ENCODE measurements at places on chromosomes 2 and 18.
A peak's percentile ranks its signal among the peaks of the same experiment; 100 is the strongest.

GRCh38 chr2:96025194-96025492 is 9.6 kb downstream of the GPAT2 start:
- H3K27ac ChIP-seq: no peak overlapping the region
- no peaks in the 10 kb centered on the region for H3K4me1 ChIP-seq
- DNase-seq: no peak
- no peaks in the 10 kb centered on the region for H3K36me3 ChIP-seq
- no peak overlapping the region for H3K4me3 ChIP-seq
- H3K27me3 ChIP-seq: no peaks in the 10 kb centered on the region

DNA sequence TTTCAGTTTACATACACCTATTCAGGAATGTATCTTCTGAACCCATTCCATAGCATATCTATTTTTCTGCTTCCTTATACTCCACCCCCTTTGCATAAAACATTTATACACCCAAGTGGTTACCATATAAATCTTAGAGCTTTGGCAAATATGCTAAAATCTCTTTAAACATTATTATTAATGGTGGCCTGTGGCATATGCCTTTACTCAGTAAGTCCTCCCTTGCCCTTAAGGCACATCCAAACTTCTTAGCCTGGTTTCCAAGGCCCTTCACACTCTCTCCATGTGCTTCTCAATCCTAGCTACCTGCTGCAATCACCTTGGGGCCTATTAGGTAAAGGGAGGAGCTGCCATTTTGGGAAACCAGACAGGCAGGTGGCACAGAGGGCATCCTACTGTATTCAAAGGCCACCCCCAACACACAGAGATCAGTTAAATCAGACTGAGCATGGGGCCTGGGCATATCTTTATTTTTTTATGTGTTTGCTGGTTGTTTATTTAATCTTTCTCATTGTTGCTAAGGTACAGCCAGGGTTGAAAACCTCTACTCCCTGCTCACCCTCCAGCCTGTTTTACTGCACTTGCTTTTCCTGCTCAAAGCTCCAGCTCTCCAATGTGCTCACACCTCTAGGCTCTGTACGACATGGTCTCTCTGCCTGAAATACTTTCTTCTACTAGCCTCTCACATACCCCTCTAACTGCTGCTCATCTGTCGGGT is 242.8 kb upstream of the HNRNPA3 start:
- no peak for DNase-seq
- H3K4me3 ChIP-seq: no peak overlapping the region
- H3K36me3 ChIP-seq: no peaks in the 10 kb centered on the region
- no peak overlapping the region for H3K27ac ChIP-seq
- no peaks in the 10 kb centered on the region for H3K4me1 ChIP-seq
- H3K27me3 ChIP-seq: no peaks in the 10 kb centered on the region

DNA sequence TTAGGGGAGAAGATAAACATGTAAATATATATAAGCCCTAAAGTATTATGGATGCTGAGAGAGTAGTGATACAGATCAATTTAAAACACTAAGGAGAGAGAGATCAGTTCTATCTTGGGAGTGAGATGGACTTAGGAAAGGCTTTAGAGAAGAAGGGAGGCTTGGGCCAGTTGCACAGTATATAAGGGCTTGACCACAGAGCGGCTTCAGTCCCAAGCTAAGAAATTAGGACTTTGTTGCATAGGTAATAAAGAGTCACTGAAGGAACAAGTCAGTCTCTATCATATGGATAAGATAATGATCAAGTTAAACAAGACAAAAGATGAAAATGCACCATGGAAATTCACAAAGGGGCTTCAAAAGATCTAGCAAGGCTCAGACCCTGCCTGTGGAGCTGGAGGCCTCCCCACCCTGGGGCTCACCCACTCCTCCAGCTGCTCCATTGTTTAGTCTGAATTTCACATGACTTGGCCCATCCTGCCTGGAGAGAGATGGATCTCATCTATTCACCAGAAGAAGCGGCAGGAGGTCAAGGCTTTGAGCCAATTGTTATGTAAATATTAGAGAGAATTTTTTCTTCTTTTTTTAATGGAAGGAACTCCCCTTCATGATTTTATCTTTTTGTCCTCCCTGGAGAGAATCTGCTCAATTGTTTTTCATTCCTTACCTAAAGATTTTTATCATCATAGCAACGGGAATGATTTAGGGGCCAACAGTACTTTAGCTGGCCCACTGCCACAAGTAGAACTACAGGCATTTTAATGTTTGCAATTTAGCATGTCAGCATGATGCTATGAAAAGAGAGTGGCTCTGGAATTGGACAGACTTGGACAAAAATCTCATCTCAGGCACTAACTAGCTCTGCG is 44.0 kb downstream of the GYPC start:
- peaks cover 9% of the 10 kb centered on the region for H3K4me1 ChIP-seq
- H3K4me3 ChIP-seq: no peak overlapping the region
- DNase-seq: no peak

DNA sequence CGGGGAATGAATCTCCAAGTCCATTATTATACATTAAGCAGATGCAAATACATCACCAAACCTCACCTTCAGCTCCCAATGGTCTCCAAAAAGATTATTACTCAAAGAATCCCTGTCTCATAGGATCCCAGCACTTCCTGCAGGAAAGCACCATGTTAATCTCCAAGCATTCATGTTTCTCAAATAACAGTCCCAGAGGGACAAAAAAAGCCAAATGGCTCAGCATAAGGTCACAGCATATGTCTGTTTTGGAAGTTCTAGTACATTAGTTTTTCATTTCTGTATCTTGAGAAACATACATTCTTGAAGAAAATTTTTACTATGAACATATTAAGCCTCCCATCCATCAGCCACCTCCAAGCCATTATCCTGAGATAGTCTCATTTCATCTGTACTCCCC is 103.3 kb downstream of the METTL4 start:
- H3K27me3 ChIP-seq: no peaks in the 10 kb centered on the region
- DNase-seq: no peak
- H3K27ac ChIP-seq: no peak overlapping the region
- no peaks in the 10 kb centered on the region for H3K36me3 ChIP-seq

- peak overlapping the region; percentile 88 for H3K27ac ChIP-seq
- H3K4me1 ChIP-seq: peaks cover 9% of the 10 kb centered on the region
- H3K36me3 ChIP-seq: no peaks in the 10 kb centered on the region
Observed at GRCh38 chr2:130882991-130883390, 46.3 kb downstream of the ARHGEF4 start.

DNA sequence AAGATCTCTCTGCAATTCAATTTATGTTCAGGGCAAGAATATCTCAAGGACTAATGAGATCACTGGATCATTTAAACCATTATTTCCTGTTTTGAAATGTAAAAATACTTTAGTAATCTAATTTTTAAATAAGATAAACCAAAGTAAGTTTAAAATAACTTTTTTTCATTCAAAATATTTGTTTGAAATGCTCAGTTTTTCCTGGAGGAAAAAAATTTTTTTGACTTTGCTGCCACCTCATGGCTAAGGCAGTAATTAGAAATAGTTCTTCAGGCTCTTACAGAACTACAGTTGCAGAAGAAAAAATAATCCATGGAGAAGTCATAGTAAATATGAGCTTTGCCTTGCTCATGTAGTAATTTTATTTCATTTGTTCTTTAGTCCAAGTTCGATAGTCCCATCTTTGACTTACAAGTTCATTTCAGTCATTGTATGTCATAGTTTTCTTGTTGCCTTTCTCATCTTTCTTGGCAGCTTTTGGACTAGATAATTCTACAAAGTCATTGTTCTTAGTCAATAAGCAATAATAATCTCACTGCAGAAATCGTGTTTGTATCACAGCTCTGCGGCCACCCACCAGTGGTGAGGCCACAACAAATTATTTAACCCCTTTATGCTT is 127.4 kb downstream of the DPP4 start:
- H3K27me3 ChIP-seq: no peaks in the 10 kb centered on the region
- no peaks in the 10 kb centered on the region for H3K4me1 ChIP-seq
- no peaks in the 10 kb centered on the region for H3K36me3 ChIP-seq
- H3K27ac ChIP-seq: no peak overlapping the region

GRCh38 chr2:67984600-67984999 is 78.2 kb downstream of the C1D start:
- no peak for DNase-seq
- H3K4me1 ChIP-seq: no peaks in the 10 kb centered on the region
- H3K4me3 ChIP-seq: no peak overlapping the region
- H3K27ac ChIP-seq: no peak overlapping the region
- no peaks in the 10 kb centered on the region for H3K36me3 ChIP-seq

DNA sequence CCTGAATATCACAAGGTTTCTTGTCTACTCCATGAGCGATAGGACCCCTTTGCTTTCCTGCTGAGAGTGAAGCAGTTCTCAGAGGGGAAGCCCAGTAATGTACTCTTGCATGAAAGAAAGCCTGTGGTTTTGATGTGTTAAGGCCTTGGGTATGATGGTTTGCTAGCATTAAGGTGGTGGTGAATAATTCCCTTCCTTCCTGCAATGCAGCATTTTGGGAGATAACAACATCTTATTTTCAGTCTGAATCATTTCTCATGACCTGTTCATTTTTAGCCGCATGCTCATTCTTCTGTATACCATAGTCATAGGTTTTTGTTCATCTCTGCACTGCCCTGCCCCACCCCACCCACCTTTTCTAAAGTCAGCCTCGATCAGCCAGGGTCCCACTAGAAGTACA is 66.2 kb downstream of the HNMT start:
- H3K4me3 ChIP-seq: no peak overlapping the region
- H3K27ac ChIP-seq: no peak overlapping the region
- no peak for DNase-seq
- no peaks in the 10 kb centered on the region for H3K36me3 ChIP-seq
- H3K27me3 ChIP-seq: no peaks in the 10 kb centered on the region

DNA sequence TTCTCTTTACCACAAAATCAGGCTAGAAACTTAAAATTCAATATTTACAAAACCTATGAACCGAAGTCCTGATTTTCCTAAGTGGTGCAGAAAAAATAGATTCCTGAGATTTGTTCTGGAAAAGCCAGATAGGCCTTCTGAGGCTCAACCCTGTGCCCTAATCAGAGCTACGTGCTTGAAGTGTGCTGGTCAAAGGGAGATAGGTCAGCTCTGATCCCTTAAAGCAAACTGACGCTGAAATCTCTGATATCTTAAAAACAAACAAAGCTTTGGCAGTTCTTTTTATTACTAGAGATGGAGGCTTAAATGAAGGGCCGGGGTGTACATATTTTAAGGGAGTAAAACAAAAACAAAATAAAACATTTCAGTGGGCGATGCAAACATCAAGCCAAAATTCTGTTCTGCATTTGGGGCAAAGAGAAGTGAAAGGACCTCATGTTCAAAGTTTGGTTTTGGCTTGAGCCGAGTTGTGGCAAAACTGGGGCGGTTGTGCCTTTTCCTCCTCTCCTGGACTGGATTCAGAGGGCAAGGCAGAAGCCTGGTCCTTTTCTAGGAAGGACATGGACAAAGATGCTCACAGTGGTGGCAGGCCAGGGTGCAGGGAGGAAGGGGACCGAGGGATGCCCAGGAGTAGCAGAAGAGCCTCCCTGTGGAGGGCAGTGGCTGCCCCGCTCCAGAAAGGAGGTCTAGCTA is 295.0 kb downstream of the CDCA7 start:
- no peak for DNase-seq
- H3K36me3 ChIP-seq: no peaks in the 10 kb centered on the region
- no peak overlapping the region for H3K4me3 ChIP-seq
- no peaks in the 10 kb centered on the region for H3K27me3 ChIP-seq

- H3K4me1 ChIP-seq: peaks cover 13% of the 10 kb centered on the region
- no peak for DNase-seq
- no peak overlapping the region for H3K4me3 ChIP-seq
- peaks cover 5% of the 10 kb centered on the region for H3K36me3 ChIP-seq
- H3K27ac ChIP-seq: peak overlapping the region; percentile 75
- H3K27me3 ChIP-seq: no peaks in the 10 kb centered on the region
Observed at GRCh38 chr18:8799001-8799400, 93.6 kb downstream of the MTCL1 start.

DNA sequence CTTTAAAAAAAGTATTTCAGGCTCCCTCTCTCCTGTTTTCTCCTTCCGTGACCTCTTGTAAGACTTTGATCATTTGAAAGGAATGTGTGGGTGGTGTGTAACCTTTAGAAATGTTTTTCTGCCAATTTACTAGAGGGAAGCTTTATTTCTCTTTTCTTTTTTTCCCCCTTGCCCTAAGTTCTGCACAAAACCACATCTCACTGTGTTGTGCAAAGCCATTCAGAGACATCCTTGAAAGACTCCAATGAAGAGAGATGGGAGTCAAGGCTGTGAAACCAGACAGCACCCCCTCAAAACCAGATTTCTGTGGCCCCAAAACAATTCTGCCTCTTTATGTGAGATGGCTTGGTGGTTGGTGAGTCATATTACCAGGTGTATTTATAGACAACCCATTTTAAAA is 184.6 kb upstream of the ERBB4 start:
- no peaks in the 10 kb centered on the region for H3K4me1 ChIP-seq
- H3K27ac ChIP-seq: no peak overlapping the region
- no peak for DNase-seq
- H3K36me3 ChIP-seq: no peaks in the 10 kb centered on the region

DNA sequence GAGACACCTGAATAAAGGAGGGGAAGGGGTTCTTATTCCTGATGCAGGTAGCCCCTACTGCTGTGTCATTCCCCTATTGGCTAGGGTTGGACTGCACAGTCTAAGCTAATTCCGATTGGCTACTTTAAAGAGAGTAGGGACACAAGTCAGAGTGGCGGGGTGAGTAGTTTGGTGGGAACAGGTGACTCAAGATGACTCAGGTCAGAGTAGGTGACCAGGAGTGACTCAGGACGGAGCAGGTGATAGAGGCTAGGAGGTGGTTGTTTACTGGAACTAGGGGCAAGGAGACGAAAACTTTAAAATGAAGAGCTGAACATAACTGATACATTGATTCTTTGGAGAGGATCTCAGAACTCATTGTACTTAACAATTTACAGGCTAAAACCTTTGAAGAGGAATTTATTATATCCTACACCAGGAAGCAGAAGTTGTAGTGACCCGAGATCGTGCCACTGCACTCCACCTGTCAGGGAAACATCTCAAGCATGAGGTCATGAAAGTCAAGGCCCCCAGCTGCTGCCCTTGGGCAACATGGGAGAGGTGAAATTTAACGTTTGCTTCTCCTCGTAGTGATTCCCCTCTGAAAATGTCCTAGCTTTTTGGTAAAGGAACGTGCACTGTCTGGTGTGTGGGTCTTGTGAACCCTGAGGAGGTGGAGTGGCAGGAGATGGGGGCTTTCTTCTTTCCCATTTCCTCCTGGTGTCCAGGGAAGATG is 4.5 kb upstream of the CYP27A1 start:
- no peak overlapping the region for H3K27ac ChIP-seq
- no peak overlapping the region for H3K4me3 ChIP-seq

DNA sequence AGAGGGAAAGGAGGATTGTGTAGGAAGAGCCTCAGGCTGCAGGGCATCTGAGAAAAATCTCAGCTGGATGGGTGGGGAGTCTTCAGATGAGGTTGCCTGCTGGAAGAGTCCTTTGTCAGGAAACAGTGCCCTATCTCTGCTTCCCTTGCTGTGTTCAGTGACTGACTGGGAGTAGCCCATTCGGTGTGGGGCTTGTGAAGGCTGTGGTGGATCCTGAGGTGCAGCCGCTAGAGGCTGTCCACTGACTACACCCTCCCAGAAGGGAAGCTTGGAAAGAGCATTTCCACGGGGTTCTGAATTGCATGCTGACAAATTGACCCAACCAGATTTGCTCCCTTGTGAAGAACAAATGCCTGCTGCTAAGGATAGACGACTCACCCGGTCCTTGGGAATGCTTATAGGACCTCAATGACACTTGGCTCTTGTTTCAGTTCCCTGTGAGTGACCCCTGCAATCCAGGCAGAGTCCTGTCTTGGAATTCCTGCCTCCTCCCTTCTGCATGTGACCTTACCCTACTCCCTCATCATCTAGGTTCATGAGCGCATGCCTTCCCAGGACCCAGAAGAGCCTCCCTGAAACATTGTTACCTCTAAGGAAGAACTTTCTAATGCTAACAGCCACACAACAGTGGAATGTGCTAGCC is 109.7 kb upstream of the FAM136A start:
- DNase-seq: no peak
- no peaks in the 10 kb centered on the region for H3K4me1 ChIP-seq
- no peak overlapping the region for H3K4me3 ChIP-seq

All from esophagus squamous epithelium (tissue), 5 donors.